ENCODE measurements at places on chromosomes 2 and 18. TPM values are rescaled to one million over a fixed set of nuclear protein-coding genes. Genes with fewer than 3 reads are reported as not detected.

UGT1A8 gene
- not detected for polyA plus RNA-seq

RBM44 gene
- 0.90 TPM for polyA plus RNA-seq

CRYGC gene
- not detected for polyA plus RNA-seq

CLHC1 gene
- 26.3 TPM for polyA plus RNA-seq

HTR2B gene
- 13.1 TPM for polyA plus RNA-seq

CFAP65 gene
- polyA plus RNA-seq: 0.24 TPM

NT5C1B gene
- polyA plus RNA-seq: 0.93 TPM

REG3A gene
- polyA plus RNA-seq: not detected

ABHD1 gene
- 1.3 TPM for polyA plus RNA-seq

C2orf15 gene
- polyA plus RNA-seq: 13.9 TPM

CCBE1 gene
- 41.0 TPM for polyA plus RNA-seq

HIBCH gene
- polyA plus RNA-seq: 78.9 TPM

CCDC150 gene
- 21.0 TPM for polyA plus RNA-seq

CFAP221 gene
- polyA plus RNA-seq: 28.2 TPM

UGT1A10 gene
- not detected for polyA plus RNA-seq

MTLN gene
- 11.5 TPM for polyA plus RNA-seq

NPHP1 gene
- polyA plus RNA-seq: 15.8 TPM

STRADB gene
- 92.6 TPM for polyA plus RNA-seq

POTEI gene
- 0.06 TPM for polyA plus RNA-seq

ADD2 gene
- 5.1 TPM for polyA plus RNA-seq

RIT2 gene
- not detected for polyA plus RNA-seq

ASB18 gene
- not detected for polyA plus RNA-seq

CHPF gene
- 29.6 TPM for polyA plus RNA-seq

TEKT4 gene
- 0.25 TPM for polyA plus RNA-seq

NPPC gene
- 0.44 TPM for polyA plus RNA-seq

AQP12A gene
- 0.97 TPM for polyA plus RNA-seq

POTEC gene
- not detected for polyA plus RNA-seq

COLEC12 gene
- 30.0 TPM for polyA plus RNA-seq

NT5DC4 gene
- 0.08 TPM for polyA plus RNA-seq

RGPD3 gene
- 0.51 TPM for polyA plus RNA-seq

RNF125 gene
- 3.8 TPM for polyA plus RNA-seq

ZBTB7C gene
- polyA plus RNA-seq: 15.9 TPM

ANKZF1 gene
- polyA plus RNA-seq: 40.5 TPM
